Activated T-cell treated with anti-CD3 and anti-CD28 coated beads, Interleukin-2, amount 50 U/mL, for 4 hours (primary cell): ENCODE measurements at places on chromosomes 2 and 18. TPM values are rescaled to one million over a fixed set of nuclear protein-coding genes. Genes with fewer than 3 reads are reported as not detected.

GRCh38 chr2:190762566-190762965 is 113.7 kb downstream of the NAB1 start:
- no peak for DNase-seq

- DNase-seq, result no peak
These were observed 52.9 kb upstream of the APCDD1 start for GRCh38 chr18:10401521-10401920.

PIKFYVE gene
- total RNA-seq, result 13.6 TPM

CPO gene
- total RNA-seq, result not detected

TWIST2 gene
- total RNA-seq, result not detected
